ENCODE measurements at places on chromosomes 5 and 9.

DNA sequence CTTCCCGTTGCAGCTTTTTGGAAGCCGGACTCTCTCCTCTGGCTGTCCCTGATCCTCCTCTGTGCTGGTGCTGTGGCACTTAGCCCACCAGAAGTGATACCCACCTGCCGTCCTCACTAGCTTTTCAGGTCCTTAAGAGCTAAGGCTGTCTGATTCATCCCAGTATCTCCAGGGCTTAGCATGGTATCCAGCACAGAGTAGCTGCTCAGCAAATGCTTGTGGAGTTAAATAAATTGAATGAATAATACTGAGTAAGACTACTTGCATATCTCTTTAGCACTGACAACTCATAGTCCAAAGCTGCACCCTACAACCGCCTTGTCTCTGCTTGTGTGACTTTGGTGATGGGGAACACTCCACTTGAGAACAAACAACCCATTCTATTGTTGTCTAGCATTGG is 7.7 kb upstream of the XPA start:
- no peak for DNase-seq

- DNase-seq: no peak
Observed at GRCh38 chr5:11027660-11028059, 266.6 kb upstream of the DAP start.

GRCh38 chr9:112170235-112170634 is 4.9 kb downstream of the SUSD1 start:
- no peak for DNase-seq

- DNase-seq: peak; percentile 28
Observed at GRCh38 chr9:134136118-134136995, 475 bp downstream of the WDR5 start.

DNA sequence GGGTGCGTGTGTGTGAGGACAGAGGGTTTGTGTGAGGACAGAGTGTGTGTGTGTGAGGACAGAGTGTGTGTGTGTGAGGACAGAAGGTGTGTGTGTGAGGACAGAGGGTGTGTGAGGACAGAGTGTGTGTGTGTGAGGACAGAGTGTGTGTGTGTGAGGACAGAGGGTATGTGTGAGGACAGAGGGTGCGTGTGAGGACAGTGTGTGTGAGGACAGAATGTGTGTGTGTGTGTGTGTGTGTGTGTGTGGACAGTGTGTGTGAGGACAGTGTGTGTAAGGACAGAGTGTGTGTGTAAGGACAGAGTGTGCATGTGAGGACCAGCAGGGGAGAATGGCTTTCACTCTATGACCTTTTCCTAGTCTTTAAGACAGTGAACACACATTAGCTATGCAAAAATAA is 63.1 kb upstream of the UBAC1 start:
- no peak for DNase-seq

- DNase-seq: no peak
Observed at GRCh38 chr5:143664623-143665022, 147.3 kb upstream of the HMHB1 start.

- DNase-seq: no peak
Observed at GRCh38 chr9:120395376-120395775, 184.6 kb downstream of the CDK5RAP2 start.

GRCh38 chr5:39031041-39031440 is 43.2 kb downstream of the RICTOR start:
- no peak for DNase-seq

DNA sequence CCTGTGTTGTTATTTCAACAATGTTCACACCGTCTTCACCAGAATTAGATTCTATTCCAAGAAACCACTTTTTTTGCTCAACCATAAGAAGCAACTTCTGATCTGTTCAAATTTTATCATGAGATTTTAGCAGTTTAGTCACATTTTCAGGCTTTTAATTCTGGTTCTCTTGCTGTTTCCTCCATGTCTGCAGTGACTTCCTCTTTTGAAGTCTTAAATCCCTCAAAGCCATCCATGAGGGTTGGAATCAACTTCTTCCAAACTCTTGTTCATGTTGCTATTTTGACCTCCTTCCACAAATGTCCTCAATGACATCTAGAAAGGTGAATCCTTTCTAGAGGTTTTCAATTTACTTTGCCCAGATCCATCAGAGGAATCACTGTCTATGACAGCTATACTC is 25.7 kb upstream of the ENTREP1 start:
- DNase-seq: no peak

- DNase-seq: no peak
Observed at GRCh38 chr5:41338136-41338675, 124.9 kb upstream of the C6 start.

DNA sequence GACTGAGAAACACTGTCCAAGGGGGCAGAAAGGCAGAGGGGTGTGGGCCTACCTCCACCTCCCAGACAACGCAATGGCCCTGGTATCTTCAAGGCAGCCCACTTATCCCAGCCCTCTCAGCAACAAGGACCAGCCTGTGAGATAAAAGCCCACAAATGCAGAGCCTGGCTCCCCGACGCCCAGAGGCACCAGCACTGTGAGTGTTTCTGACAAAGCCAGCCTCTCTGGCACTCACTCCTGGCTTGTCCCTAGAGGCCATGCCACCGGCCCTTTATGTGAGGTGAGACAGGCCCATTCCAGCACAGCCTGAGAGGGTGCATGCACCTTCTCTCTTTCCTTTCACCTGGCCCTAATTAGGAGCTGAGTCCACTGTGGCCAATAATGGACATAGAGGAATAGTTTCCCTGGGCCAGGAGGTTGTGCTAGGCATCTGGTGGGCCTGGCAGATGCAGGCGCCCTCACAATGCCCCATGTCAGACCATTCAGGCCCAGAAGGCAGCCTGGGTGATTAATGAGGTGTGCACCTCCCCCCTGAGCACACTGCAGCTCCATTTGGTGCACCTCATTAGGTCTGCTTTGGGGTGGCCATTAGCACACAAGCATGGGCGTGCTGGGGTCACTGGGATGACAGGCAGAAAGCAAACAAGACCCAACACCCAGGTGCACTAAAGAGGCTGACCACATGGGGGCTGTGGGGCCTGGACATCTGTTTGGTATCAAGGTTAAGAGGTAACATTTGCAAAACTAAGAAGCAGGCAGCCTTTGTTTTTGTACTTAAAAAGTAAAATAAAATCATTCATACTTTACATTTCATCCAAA is 176.0 kb downstream of the MED10 start:
- no peak for DNase-seq
